Cortex of kidney (tissue), 1 donor: ENCODE measurements at places on chromosomes 6 and 20.

DNA sequence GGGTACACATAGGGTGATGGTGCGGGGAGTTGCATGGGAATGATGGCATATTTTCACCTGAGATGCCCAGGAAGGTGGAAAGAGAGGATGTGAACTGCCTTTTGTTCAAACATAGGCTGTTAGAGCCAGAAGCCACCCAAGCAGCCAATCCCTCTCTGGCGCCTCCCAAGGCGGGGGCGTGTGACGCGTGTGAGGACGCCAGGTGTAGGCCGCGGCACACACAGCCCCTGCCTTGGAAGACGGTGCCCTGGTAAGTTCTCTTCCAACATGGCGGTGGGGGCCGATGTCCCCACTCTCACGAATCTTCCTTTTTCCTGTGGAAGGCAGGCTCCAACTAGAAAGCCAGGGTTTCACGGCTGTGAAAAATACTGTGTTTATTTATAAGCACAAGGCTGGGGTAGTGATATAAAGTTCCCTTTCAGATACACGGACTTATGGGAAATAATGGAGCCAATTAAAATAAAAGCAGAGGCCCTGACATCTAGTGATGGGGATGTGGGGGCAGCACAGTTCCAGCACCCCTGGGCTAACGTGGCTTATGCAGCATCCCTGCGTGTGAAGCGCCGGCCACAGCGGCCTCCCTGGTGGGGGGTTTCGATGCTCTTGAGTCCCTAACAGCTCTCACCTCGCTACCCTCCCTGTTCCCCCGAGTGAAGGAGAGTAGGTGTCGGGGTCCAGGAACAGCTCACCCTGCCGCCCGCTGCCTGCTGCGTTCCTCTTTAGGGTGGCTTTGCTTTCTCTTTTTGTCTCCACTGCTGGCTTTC, 28.3 kb downstream of the CDH4 start:
- DNase-seq, result no peak

DNA sequence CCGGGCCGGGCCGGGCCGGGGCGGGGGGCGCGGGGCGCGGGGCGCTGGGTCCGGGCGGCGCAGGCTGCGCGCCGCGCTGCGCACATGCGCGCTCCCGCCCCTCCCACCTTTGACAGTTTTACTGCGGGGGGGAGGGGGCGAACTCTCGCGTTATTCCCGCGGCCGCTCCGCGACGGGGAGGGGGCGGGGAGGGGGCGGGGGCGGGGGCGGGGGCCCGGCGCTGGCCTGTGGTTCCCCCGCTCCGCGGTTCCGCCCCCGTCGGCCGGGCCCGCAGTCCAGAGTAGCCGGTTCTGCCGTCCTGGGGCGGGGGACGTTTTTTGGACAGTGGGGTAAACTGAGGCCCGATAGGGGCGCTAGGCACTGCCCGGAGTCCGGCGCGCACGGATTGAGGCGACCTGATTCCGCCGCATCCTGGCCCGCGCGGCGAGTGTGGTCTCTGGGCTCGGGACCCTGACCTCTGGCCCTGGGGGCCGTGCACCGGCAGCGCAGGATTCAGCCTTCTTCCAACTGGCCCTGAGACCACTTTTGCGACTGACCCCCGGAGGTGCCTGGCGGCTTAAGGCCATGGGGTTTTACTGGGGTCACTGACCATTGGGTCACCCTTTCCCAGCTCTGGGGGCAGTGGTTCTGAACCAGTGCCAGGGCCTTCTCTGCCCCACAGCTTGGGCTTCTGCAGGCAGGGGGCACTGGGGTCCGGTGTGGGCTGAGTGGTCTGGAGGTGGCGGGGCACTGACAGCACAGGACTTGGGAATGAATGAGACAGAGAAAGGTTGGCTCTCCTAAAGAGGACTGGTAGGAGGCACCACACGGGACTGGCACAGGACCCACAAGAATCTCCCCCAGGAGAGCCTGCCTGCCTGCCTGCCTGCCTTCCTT, at the start of gene ZNF512B:
Gene ZNF512B (minus strand): TSS at position 93 of the 876 bp plus-strand sequence. CDS start 1,980 bp downstream, outside the sequence.
- DNase-seq, result no peak

DNA sequence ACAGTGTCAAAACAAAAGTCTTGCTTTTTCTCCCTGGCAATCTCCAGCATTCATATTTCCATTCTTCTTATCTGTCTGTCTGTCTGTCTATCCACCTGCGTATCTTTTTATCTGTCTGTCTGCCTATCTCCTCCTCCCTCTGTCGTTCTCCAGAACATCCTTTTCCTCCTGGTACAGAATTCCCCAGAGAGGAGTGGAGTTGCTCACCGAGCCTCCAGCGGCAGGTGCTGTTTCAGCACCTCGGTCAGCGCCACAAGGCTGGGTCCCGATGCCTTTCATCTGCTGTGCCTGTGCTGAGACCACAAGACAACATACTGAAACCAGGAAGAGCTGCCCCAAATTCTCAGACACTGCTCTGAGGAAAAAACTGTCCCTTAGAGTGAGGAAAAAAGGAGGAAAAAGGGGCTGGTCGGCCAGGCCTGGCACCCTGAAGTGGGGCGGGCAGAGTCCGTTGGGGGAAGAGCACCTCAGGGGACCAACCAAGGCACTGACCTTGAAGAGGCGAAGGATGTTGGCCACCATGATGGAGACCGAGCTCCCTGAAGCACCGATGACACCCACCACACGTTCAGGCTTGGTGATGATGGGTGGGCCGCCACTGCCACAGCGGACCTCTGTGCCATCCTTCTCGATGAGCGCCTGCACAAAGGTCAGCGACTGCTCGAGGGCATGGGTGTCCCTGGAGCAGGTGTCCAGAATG, 13.3 kb downstream of the GRM4 start:
- no peak for DNase-seq

DNA sequence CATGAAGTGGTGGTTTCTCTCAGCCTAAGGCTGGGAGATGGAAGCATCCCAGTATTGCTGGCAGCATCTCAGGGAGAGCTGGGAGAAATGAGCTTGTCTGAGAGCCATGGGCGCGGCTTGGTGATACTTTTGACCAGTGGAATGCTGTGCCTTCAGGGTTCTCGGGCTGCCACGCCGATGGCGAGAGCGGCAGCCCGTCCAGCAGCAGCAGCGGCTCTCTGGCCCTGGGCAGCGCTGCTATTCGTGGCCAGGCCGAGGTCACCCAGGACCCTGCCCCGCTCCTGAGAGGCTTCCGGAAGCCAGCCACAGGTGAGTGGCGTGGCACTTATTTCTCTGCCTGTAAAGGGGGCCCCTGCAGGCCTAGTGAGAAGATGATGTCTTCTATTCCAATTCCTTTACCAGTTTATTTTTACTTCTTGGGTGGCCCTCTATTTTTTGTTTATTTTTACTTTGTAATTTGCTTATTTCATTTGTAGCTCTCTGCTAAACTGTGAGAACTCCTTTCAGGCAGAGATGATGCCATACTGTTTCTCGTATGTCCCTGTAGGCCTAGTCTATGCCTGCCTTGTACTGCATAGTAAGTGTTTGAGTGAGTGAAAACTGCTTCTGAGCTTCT, 71.7 kb downstream of the ASXL1 start:
- DNase-seq, result no peak

DNA sequence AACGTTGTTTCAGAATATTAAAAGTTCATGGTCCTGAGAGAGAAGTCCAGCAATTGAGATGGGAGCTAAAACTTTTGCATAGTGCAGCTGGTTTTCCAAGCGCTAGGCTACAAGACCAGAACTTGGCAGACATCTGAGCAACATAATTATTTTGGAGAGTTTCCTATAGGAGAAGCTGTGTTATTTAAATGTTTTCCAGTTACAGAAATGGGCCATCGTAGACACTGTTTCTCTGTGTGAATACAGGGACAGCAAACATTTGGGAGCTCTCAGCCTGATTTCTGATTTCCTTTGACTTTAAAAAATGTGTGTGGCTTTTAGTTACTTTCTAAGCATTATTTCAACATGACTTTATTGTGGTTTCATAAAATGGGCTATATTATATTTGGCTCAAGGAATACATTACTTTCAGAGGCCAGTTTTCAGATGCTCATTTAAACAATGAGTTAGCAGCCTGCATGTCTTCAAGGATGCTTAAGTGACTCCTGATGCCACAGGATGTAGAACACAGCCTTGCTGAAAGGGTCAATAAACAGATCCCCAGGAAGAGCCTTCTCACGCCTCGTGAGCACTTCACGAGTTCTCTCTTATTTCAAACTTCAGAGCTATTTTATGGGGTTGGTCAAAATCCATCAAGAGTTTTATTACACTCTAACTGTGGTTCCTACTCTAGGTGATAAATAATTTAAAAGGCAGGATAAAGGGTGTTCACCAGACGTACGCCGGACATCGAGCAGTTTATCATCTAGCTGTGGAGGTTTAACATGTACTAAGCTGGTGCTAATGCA, 193.8 kb downstream of the SMOC2 start:
- no peak for DNase-seq

DNA sequence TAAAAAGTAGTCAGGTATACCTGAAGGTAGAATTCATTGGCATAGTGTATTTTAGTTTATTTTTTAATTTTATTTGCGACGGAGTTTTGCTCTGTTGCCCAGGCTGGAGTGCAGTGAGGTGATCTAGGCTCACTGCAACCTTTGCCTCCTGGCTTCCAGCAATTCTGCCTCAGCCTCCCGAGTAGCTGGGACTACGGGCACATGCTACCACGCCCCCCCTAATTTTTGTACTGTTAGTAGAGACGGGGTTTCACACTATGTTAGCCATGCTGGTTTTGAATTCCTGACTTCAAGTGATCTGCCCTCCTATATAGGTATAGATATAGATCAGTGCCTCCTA, 102.8 kb upstream of the PRSS16 start:
- no peak for DNase-seq

DNA sequence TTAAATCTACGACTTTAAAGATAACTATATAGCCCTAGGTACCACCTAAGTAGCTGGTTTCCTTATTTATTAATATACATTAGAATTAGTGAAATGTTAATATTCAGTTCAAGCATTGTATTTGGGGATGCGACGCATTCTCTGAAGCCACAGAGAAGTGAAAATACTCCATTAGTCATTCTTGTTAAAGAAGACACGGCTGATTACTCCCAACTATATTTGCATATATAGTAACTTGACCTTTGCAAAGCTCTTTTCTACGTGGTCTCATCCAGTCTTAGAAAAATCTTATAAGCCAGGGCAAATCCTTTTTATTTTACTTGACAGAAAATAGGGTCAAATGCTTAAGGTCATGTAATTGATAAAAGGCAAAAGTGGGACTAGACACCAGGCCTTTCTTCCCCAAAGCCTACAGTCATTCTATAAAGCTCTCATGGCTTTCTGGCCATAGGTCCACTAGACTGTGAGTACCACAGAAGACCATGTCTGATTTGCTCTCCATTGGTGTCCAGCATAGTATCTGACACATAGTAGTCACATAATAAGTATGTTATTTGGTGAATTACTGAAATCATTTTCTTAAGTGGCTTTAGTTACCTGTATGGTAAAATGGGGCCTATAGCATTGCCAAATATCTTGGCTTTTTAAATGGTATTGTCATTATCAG, 11.3 kb downstream of the ZHX3 start:
- DNase-seq, result no peak

- no peak for DNase-seq
Measured at GRCh38 chr6:168049706-168050224, 29.2 kb downstream of the FRMD1 start.

DNA sequence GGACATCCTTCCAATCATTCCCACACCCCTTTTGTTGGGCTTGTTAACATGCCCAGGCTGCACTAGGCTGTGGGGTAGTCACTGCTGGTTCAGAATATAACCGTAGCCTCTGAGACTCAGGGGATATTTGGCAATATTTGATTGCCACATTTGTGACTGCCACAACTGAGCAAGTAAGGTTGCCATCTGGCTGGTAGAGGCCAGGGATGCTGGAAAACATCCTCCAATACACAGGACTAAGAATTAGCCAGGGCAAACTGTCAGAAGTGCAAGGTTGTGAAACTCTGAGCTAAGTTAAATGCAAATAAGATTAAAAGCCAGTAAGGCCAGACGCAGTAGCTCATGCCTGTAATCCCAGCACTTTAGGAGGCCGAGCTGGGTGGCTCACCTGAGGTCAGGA, 112.0 kb downstream of the ZMYND8 start:
- DNase-seq, result no peak

- no peak for DNase-seq
Measured at GRCh38 chr6:167351656-167352345, 26.9 kb downstream of the TTLL2 start.

GRCh38 chr6:104187616-104188015, 672.1 kb downstream of the HACE1 start:
- DNase-seq, result no peak

GRCh38 chr6:42339991-42340401, 111.7 kb downstream of the TRERF1 start:
- DNase-seq, result no peak

DNA sequence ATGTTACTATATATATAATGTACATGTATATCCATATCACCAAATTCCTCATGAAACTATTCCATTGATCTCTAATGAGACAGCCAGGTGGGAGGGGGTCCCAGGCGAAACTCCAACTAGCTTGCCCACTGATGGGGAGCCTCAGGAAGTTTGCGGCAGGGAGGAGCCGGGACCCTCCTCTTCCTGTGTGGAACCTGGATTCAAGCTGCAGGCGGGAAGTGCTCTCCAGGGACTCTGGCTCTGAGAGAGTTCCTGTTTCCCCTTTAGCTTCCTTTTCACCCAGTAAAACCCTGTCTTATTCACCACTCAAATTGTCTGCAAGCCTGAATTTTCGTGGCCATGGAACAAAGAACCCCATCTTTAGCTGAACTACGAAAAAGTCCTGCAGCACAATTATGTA, 152.2 kb downstream of the OPN5 start:
- DNase-seq, result no peak

DNA sequence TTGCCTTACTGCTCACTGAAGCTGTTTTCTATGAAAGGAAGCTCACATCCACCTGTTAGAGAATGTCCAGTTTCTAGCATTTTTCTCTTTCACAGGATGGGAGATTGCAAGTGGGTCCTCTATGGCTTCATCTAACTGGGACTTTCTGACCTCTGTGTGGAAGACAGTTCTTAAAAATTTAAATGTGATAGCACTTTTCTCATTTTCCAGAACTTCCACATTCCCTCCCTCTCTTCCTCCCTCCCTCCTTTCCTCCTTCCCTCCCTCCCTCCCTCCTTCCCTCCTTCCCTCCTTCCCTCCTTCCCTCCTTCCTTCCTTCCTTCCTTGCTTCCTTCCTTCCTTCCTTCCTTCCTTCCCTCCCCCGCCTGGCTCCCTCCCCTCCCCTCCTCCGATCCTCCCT, 291.1 kb downstream of the DOK5 start:
- DNase-seq, result no peak

DNA sequence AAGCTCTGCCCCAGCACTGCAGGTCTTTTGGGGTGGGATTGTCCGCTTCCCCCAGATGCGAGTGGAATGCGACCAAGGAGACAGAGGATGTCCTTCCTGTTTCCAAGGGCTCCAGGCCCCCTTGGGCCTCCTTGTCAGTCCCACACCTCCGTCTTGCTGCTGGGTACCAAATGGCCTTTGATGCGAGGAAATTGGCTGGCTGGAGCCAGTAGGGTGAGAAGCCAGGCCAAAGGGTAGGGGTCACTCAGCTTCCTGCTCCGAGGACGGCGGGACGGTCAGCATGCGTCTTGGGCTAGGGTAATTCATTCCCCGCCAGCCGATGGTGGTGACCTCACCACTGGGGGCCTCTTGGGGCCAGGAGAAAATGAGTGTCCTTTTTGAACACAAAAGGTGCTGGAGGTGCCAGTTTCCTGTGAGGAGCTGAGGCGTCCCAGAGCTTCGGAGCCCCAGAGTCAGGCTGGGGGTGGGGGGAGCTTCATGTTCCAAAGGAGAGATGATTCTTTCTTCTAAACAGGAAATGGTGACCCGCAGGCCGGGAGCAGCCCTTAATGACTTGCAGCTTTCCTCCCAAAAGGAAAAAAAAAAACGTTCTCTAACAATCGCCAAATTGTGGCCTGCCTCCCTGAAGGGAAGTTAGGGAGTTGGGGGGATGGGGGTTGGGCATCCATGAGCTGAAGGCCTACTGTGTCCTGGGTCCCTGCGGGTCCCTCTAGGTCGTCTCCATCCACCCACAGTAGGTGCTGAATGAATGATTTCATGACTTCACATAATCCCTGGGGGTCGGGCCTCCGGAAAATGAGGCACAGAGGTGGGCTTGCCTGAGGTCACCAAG, 6.7 kb downstream of the SNAI1 start:
- no peak for DNase-seq
